ENCODE measurements at places on chromosomes 7 and 10.

GRCh38 chr10:92946491-92946890 lies 98.2 kb downstream of the EXOC6 start:
- DNase-seq = no peak

DNA sequence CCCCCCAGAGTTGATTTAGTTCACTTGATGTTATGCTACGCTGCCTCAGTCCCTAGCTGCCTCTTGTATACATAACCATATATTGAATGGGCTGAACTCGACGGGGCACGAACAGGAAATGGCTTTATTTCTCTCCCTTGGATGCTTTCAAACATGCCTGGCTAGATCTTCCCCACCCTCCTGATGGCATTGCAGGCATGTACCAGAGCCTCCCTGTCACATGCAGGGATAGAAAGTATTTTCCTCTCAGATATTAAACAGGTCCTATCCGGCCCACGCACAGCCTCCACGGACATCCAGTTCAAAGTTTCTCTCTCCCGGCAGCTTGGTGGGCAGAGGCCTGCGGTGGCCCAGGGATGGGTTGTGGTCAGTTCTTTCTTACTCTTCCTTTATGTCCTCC lies 422.1 kb downstream of the RPS24 start:
- no peak for DNase-seq

DNA sequence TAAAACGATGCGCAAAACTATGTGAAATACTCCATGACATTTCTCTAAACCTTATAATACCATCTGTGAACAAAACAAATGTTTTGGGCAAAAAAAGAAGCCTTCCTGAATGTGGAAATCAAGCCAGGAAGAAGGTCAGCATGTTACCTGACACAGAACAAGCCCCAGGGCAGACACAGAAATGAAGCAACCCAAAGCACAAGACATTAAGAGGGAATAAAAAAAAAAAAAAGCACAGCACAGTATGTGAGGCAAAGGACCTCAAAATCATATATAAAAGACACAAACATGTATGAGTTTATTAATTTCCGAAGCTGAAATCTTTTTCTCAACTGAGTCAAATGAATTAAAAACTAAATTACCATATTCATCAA lies 161.8 kb downstream of the SKIDA1 start:
- no peak for DNase-seq

GRCh38 chr10:89771684-89772083 lies 70.3 kb downstream of the KIF20B start:
- no peak for DNase-seq

GRCh38 chr7:85586091-85586490 lies 399.2 kb upstream of the SEMA3D start:
- no peak for DNase-seq

DNA sequence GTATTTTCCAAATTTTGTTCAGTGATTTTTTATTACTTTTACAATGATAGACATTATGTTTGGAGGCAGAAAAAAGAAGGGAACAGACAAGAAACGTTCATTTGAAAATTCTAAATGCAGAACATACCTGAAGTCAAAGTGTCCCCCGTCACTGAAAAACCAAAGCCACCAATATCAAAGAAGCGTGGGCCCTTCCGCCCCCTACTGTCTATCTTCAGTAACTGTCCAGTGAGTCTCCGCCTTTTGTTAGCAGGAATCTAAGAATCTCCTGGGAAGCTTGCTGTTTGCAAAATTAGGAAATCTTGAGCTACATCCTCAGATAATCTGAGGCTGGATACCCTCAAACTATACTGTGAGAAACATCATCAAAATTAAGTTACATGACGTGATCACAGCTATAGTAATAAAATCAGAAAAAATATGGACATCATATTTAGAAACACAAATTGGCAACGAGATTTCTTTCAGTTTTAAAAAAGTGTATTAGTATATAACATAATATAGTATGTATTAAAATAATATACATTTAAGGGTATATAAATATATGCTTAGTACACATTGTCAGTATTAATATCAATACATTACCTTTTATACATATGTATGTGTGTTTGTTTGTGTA lies 169.3 kb upstream of the AKR1E2 start:
- no peak for DNase-seq

DNA sequence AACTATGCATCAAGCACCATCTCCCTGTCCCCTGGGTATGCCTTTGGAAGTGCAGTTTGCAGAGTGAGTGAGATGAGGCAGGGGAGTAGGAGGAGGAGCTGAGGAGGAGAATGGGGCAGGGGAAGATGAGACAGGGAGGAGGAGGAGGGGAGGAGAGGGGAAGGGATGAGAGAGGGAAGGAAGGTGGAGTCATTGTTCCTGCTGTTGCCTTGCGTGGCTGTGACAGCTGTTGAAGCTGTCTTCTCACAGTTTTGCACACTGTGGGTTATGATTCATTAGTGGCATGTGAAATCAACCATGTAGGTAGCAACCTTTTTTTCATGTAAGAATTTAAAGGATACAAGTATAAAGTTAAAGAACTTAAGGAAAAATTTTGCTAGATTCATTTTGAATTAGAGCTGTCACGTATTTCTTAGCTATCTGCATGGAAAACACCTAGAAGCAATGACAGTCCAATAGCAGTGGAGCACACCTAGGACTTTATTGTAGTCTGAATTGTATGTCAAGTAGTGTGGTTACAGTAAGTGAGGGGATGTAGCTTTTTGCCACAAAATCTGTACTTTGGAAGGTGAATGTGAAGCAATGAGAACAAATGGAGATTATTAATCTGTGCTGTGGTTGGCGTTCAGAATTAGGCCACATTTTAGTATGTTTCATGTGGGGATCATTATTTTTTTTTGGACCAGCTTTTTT lies 21.7 kb downstream of the CCM2 start:
- DNase-seq = no peak

- no peak for DNase-seq
These were observed 109.4 kb downstream of the HIBADH start for GRCh38 chr7:27553273-27553672.

GRCh38 chr10:69896606-69897231 lies 95.0 kb downstream of the COL13A1 start:
- DNase-seq = no peak

DNA sequence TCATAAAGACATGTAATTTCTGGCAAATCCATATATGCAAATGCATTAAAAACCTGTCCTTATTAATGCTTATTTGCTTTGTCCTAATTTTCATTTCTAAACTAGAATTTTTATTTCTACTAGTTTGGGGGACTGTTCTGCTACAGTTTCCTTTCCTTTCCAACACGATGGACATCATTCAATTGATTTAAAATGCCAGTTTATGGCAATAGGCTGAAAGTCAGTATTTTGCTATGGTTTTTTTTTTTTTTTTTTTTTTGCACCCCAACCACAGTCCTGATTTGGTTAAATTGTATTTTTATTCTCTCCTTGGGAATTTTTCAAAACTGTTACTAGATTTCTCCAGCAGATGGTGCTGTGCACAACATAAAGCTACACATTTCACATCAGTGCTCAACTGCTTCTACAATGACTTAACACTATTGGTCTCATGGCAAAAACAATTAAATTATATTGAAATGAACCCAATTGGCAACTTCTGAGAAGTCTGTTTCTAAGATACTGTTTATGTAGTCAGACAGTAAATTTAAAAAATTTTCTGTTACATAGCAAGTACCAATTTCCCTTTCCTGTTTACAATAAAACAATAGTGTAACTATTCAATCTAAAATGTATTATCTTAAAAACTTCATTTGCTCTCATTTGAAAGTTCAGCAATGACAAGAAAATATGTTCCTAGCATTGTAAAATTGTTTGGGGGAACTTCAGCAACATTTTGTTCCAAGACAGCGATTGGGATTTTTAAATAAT lies 193.8 kb upstream of the CCDC6 start:
- no peak for DNase-seq

DNA sequence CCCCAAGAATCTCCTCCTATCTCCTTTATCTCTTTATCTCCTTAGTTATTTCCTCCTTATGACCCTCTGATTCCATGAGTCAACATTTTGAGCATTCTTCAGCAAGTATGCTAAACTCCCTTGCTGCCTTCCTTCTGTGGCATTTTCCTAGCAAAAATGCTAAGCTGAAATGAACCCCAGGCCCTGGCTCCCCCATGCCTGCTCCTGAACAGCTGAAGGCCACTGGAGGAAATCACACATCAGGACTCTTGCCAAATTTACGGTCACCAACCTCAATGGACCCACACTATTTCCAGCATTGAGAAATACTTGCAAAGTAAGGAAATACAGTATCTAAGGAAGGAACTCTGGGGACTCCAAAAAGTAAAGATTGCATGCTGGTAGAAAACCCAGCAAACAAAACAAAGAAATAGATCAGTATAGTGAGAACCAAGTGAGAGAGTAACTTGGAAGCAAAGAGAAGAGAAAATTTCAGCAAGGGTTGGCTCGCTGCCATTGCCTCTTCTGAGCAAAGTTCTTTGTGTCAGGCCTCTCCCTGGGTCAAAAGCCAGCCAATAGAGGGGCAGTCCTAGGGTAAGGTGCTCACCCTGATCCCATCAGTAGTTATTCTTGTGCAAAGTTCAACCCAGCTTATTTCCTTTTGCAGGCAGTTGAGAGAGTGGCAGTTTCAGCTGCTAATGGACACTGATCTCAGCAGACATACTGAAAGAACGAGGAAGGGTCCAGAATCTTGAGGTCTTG lies 5.1 kb upstream of the PLEKHS1 start:
- DNase-seq = no peak

GRCh38 chr7:975702-976473 lies 539 bp upstream of the COX19 start:
- no peak for DNase-seq

DNA sequence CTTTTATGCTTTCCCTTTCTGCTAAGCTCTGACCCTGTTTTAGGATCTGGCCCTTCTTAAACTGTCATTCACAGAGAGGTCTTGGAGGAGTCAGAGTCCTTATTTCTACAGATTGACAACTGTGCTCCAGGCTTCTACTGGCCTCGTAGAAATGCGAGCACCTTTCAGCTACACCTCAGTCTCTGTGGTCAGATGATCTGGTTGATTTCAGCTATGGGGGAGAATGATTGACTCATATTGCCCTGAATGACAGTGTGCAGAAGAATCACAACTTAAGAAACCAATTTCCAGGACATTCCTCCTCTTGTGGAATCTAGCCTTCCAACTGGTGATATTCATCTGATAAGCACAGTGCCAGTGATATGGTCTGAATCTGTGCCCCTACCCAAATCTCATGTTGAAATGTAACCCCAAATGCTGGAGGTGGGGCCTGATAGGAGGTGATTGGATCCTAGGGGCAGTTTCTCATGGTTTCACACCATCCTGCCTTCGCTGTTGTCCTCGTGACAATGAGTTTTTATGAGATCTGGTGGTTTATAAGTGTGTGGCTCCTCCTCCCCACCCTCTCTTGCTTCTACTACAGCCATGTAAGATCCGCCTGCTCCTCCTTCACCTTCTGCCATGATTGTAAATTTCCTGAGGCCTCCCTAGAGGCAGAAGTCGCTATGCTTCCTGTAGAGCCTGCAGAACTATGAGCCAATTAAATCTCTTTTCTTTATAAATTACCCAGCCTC lies 14.0 kb upstream of the CYP3A7 start:
- no peak for DNase-seq

- no peak for DNase-seq
These were observed 61.7 kb upstream of the PLXNA4 start for GRCh38 chr7:132638000-132638399.

- DNase-seq = no peak
These were observed 3.8 kb upstream of the TMEM140 start for GRCh38 chr7:135143885-135144668.

DNA sequence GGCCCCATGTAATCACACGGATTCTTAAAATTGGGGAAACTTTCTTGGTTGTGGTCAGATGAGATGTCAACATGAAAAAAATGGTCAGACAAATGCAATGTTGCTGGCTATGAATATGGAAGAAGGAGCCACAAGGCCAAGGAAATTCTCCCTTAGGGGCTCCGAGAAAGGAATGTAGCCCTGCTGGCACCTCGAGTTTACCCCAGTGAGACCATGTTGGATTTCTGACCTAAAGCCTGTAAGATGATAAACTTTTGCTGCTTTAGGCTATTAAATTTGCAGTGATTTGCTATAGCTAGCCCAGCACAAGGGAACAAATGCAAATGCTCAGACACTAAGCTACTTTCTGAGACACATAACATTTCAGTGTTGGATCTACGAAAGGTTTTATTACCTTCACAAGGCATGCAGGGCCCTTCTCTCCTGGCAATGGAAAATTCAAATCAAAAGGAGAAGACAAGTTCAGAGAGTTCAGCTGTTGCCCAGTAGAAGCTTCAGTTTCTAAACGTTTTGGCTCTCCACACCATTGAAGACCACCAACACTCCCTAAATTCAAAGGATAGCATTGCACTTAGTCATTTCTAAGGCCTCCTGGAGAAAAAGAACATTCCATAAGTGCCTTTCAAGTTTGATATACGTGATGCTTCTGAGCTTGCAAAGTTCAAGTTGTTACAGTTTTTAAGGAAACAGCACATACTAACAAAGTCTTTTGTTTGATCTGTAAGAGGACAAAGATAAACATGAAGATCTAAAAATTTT lies 23.4 kb downstream of the MCMBP start:
- no peak for DNase-seq

GRCh38 chr10:72455889-72456595 lies 101.3 kb upstream of the DNAJB12 start:
- no peak for DNase-seq

DNA sequence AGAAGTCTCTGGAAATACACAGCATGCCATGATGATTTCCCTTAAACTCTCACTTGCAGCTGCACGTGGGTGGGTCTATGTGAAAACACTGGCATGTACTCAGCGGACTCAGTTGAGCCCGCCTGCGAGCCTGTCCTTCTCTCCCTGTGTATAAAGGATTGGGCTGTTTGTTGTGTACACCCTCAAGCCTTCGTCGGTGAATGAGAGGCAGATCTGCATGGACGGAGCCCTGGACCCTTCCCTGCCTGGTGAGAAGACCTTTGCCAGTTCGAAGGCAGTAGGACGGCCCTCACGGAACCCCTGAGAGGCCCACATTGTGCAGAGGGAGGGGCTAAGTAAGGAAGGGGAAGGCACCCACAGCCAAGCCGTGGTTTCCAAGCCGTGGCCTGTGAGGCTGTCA lies 121.2 kb downstream of the WDFY4 start:
- DNase-seq = peak; percentile 16

DNA sequence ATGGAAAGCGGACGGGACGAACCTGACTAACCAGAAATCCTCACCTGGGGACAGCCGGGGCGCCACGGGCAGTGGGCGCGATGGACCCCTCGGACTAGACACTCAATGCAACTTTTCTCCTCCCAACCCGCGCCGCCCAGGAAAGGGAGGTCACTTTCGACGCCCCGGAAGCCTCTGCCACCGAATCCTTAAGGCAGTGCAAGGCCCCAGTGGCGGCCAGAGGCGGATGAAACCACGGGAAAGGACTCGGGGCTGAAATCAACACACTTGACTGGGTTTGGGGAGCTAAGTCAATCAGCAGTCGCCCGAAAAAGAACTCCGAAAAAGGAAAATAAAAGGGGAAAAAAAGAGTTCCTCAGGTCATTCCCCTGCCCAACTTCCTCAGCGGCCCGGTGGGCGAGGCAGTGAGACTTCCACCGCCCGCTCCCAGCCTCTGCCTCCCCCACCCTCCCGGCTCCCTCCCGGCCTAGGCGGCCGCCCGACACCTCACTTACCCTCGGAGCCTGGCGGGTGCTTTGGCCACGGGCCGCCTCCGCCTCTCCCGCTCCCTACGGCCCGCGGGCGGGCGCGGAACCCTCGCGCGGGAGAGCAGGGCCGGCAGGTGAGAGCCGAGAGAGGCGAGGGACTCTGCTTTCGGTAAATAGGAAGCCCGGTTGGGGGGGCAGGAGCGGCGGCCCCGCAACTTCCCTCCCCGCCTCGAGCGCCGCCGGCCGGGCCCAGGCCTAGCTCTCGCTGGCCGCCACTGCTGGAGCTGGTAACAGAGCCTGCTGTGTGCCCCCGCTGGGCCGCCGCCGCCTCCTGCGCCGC lies 518 bp downstream of the WAPL start:
- peak; percentile 43 for DNase-seq

Measured in anterior cingulate cortex (tissue), 58 donors.